Stimulated activated CD4-positive, alpha-beta T cell treated with anti-CD3 and anti-CD28 coated beads, Interleukin-4, amount 100 ng/mL, for 48 hours (primary cell): ENCODE measurements at places on chromosomes 3 and 15.

DNA sequence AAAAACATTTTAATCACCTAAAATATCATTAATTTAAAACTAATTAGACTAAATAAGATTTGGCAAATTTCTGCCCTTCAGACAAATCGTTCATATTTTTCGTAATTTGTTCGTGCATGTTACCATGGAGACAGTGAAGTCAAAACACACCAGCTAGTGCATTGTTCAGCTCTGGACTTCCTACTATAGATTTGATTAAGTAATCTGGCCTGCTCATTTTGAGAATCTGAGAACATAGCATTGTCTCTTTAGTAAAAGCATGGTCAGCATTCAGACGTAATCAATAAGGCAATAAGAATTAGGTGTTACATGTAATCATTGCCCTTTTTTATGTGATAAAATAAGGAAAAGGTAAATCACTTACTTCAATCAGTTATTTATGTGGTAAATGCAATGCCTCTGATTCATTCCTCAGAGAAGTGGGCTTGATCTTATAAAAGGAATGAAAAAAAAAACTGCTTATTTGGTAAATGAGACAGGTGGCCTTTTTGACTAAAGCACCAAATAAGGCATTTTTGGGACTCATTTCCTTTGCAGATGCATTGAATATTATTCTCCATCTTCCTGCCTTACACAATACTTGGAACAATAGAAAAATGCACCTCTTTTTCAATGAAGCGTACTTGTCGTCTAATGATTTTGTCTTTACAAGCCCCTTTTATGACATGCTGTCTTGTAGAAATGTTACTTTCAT is 84.5 kb upstream of the FNDC3B start:
- no peak for DNase-seq

DNA sequence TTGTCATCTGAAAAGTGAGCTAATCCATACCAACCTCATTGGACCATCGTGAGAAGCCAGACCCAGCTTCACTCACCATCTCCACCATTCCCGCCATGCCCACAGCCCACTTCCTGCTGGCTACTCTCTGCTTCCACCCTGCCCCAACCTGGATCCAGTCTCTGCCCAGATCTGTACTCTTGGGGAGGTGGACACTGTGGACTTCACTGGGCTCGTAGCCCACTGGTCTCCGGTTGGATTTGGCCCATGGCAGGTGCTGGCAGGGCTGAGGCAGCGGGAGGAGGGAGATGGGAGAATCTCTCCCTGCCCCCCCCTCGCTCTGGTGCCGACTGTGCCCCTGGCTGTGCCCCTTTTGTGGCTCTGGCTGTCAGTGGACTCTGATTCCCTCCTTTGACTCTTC is 193.8 kb downstream of the ABHD5 start:
- DNase-seq: no peak

- no peak for DNase-seq
Measured at GRCh38 chr15:31013863-31014607, 22.6 kb upstream of the MTMR10 start.

DNA sequence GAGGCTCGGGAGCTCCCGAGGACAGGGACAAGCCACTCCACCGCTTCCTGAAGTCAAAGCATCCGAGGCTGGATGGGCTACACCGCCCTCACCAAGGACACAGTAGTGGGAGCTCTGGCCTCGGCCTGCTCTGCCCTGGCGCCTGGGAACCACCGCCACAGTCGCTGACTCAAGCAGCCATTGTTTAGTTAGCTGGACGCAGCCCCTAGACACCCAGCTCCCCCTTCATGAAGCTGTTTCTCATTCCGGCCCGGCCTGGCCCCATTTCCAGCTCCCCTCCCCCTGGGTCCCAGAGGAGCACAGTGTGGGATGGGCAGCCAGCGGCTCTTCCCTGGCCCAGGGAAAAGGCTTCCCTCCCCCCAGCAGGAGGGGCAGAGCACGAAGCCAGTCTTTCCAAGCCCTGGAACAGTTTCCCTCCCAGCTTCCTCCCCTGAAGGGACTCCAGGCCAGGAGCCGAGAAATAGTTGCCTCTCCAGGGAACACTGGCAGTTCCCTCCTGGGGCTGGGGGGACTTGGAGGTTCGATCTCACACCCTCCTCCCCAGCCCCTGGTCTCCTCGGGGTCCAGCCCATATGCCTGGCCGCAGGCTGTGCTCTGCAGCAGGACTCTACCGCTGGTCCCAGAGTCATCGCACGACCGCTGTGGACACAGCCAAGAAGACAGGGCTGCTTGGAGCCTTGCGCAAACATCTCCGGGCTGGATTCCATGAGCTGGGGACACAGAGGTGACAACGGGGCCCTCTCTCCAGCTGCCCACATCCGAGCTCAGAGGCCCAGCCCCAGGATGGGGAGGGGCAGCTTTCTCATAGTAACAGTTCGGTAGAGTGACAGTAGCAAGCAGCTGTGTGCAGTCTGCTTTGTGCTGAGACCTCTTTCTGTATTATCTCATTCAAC is 10.0 kb downstream of the PLXND1 start:
- no peak for DNase-seq

DNA sequence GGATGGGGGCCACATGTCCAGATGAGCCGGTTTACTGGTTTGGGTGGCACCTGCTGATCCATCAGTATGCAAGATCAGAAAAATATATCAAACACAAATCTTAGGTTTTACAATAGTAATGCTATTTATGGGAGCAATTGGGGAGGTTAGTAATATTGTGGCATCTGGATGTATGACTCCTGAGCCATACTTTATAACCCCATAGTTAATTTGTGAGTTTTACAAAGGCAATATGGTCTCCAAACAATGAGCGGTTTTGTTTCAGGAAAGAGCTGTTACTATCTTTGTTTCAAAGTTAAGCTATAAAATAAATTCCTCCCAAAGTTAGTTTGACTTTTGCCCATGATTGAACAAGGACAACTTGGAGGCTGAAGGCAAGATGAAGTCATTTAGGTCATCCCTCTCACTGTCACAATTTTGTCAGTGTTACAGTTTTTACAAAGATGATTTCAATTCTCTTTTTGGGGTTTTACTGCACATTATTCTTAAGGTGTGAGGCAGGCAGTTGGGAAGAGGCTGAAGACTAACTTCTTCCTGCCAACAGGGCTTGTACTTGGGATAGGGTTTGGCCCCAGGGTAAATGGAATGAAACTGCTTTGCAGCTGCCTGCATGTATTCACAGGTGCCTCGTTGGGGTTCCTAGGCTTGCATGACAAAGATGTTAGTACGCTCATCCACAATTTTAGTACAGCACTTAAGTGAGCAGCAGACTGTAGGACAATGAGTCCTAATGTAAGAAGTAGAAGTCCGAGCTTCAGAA is 296.6 kb upstream of the NDN start:
- DNase-seq: no peak

DNA sequence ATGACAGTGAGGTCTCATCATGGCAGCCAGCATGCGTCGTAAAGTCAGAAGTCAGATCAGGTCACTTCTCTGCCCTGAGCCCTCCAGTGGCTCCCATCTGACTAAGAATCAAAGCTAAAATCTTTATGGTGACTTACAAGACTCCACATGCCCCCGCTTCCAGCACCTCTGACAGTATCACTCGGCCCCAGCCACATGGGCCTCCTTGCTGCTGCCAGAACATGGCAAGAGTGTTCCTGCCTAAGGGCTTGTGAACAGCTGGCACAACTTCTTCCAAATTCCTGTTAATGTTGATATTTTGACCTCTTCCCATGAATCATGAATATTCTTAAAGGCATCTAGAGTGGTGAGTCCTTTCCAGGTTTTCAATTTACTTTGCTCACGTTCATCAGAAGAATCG is 20.5 kb downstream of the POLR2M start:
- no peak for DNase-seq

DNA sequence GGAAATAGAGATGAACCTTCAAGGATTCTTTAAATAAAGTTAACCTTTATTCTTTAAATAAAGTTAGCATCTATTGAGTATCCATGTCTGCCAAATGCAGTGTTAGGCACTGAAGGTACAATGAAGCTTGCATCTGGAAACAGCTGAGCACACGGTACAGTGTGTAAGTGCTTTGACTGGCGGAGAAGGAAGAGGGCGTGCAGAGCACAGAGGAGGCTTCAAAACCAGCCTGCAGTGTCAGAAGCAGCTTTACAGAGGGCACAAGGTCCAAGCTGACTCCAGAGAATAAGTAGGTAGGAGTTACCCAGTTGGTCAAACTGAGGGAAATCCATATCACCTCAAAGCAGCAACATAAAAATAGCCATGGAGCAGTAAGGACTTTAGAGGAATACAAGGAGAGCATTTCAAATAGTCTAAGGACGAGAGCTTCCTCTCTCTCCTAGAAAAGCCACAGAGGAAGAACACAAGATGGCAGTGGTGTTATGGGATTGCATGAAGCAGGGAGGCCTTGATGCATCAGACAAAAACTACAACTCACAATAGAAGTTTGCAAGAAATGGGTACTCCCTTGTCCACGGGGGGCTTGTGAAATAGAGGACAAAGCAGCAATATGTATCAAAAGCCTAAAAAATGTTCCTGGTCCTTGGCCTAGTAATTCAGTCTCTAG is 60.3 kb upstream of the PPP2R3A start:
- no peak for DNase-seq

DNA sequence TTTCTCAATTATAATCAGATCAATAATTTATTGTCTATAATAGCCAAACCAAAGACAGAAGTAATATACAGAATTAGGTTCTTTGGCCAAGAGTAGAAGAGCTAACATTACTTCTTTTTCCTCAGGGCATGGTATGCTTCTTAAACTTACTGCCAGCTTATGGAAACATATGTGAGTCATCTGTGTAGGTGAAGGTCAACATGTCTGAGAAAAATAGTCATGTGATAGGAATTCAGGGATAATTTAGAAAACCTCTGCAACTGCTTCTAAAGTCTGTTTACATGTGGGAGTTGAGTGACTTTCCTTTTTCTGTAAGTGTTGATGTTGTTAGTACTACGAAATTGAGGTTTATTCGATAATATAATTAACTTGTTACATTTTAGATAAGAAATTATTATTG is 19.2 kb upstream of the MAP6D1 start:
- DNase-seq: no peak

- no peak for DNase-seq
Measured at GRCh38 chr3:141763088-141763750, at the start of gene GRK7. TSS of gene GRK7 (plus strand) at chr3:141763408. CDS start at chr3:141778285, 14,877 bp downstream.

- no peak for DNase-seq
Measured at GRCh38 chr3:9653565-9654248, 4.4 kb downstream of the MTMR14 start.

- DNase-seq: no peak
Measured at GRCh38 chr15:29822684-29823459, 604 bp upstream of the TJP1 start.

DNA sequence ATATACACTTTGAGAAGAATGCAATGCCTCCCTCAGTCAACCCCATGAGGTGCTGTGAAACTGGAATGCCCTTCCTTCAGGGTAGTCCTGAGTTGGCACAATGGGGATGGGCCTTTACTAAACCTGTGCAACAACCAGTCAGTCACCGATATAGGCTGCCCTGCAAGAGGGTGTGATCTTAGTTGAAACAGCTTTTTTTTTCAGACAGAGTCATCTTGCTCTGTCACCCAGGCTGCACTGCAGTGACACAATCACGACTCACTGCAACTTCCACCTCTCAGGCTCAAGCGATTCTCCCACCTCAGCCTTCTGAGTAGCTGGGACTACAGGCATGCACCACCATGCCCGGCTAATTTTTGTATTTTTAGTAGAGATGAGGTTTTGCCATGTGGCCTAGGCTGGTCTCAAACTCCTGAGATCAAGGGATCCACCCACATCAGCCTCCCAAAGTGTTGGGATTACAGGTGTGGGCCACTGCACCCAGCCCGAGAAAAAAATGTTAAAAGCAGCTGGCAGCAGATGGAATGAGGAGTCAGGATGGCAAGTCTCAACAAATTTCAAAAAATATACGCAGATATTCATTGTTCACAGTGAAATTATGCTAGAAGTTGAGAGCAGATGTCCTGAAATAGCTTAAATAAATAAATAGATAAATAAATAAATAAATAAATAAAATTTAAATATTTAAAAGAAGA is 31.8 kb downstream of the MYO5A start:
- DNase-seq: peak; percentile 35

GRCh38 chr3:65762235-65762580 is 276.5 kb downstream of the MAGI1 start:
- DNase-seq: no peak

- DNase-seq: no peak
Measured at GRCh38 chr3:104537323-104537722, 829.4 kb upstream of the ALCAM start.

DNA sequence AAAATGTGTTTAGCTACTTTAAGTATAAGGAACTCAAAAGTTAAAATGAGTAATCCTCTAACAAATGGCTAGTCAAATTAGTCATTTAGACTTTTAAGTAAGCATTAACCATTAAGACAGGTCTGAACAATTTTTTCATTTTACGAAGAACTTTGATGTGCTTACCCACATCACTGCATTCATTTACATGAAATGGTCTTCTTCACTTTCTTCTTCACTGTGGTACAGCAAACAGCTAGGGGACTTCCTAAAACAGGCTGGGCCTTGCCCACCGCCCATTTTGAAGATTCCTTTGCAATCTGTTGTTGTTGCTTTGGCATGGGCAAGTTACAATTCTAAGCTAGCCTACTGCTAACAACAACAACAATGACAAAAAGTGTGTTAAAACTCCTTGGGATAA is 67.4 kb downstream of the CBLB start:
- no peak for DNase-seq

DNA sequence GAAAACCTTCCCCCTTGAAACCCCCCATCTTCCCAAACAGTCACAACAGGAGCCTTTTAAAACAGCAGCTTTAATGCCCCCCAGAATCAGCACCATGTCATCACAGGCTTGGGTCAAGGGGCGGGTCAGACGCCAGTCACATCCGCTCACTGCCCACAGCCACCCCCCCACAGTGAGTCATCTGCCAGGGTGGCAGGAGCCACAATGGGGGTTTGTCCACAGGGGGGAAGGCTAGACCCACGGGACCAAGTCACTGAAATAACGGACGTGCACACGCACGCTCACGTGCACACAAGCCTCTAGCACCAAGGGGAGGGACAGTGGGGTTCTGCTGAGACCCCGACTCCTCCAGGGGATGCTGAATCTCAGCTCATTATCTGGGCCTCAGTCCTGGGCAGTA is 441 bp upstream of the UCN2 start:
- DNase-seq: no peak

DNA sequence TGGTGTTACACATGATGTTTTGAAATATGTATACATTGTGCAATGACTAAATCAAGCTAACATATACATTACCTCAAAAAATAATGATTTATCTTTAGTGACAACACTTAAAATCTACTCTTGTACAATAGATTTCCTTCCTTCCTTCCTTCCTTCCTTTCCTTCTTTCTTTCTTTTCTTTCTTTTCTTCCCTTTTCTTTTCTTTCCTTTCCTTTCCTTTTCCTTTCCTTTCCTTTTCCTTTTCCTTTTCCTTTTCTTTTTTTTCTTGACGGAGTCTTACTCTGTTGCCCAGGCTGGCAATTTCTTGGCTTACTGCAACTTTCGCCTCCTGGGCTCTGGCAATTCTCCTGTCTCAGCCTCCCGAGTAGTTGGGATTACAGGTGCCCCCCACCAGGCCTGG is 170.5 kb downstream of the NLGN1 start:
- DNase-seq: no peak

GRCh38 chr3:10417847-10418246 is 87.5 kb downstream of the ATP2B2 start:
- no peak for DNase-seq

- DNase-seq: no peak
Measured at GRCh38 chr3:10423171-10423882, 82.1 kb downstream of the ATP2B2 start.

GRCh38 chr3:10445561-10446175 is 59.7 kb downstream of the ATP2B2 start:
- no peak for DNase-seq

GRCh38 chr3:79040701-79041100 is 727.1 kb downstream of the ROBO1 start:
- DNase-seq: no peak

- no peak for DNase-seq
Measured at GRCh38 chr15:57537072-57537471, 54.6 kb upstream of the MYZAP start.

- no peak for DNase-seq
Measured at GRCh38 chr3:8298021-8298954, 203.3 kb upstream of the LMCD1 start.
